ENCODE measurements at places on chromosomes 13 and 19.

- DNase-seq: no peak
Measured at GRCh38 chr13:31442571-31442970, 242.8 kb downstream of the B3GLCT start.

DNA sequence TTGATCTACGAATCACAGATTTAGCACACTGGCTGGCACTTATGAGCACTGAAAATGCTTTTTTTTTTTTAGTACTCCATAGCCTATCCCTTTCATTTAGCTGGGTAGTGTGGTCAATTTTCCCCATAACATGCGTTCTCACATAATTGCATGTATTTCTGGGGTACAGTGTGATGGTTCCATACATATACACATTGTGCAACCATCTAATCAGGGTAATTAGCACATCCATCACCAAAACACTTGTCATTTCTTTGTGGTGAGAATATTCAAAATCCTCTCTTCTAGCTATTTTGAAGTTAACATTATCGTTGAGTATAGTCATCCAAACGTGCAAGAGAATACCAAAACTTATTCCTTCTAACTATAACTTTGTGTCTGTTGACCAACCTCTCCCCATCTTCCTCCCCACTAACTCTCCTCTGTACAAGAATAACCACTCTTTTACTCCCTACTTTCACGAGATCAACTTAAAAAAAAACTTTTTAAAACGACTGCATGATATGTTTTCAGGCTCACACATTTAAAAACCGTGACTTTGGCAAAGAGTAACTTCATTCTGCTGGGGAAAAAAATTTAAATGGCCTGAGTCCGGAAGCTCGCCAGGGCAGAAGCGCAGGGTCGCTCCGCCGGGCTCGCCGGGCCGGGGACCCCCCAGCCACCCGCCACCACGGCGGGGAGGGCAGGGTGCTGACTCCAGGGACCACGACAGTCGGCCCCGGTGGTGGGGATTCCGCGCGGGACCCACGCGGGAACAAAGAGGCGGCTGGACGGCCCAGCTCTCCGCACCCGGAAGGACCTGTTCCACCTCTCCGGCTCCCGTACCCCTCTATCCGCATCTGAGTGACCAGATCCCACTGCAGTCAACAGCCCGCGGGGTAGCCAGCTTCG lies 868 bp upstream of the UBAC2 start:
- no peak for DNase-seq

GRCh38 chr13:46387064-46387851 lies at the start of gene RUBCNL:
Gene RUBCNL (minus strand): TSS chr13:46387252. CDS start chr13:46372475, 14,777 bp downstream.
- DNase-seq: no peak

- no peak for DNase-seq
Measured at GRCh38 chr19:371501-372168, 27.0 kb upstream of the MIER2 start.

- no peak for DNase-seq
Measured at GRCh38 chr13:110396476-110396875, 89.4 kb downstream of the COL4A2 start.

DNA sequence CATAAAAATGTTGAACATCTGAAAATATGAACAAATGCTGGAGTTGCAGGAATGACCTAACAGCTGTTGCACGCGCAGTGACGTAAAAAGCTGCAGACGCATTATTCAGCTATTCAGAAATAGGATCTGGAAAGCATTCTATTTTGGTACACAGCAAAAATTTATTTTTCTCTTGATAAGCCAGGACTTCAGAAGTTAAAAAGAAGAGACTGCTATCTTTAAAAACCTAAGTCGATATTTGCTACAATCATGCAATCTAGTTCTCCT lies 36.9 kb upstream of the STARD13 start:
- DNase-seq: no peak

GRCh38 chr13:113533161-113533840 lies 42.8 kb upstream of the DCUN1D2 start:
- DNase-seq: no peak

GRCh38 chr13:87590518-87590917 lies 80.7 kb upstream of the SLITRK5 start:
- DNase-seq: no peak

- no peak for DNase-seq
Measured at GRCh38 chr13:112980434-112980833, 11.4 kb downstream of the MCF2L start.

DNA sequence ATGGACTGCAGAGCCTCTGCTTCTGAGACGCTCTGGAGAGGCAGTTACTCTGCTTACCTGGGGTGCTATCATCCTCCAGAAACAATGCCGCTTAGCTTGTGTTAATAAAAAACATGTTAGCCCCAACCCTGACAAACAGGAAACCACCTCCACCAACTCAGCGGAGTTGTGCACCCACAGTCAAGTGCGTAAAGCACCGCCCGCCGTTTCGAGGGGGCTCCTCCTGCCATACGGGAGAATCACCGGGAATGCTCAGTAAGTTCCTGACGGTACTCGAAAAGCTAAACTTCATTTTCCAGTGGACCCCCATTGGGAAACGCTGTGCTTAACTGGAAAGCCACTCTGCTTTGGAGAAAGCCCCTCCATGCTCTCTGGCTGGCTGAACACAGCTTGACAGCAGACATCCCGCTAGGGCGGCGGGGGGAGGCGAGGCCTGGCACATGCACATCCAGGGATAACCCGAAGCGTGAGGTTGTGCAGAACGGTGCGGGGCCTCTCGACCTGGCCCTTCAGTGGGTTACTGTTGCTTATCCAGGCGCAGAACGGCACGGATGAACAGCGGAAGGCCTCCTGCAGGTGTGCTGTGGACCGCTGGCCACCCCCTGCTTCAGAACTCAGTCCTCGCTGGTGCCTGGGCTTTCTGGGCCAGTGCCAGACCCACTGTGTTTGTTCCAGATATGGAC lies 17.1 kb downstream of the GAS6 start:
- no peak for DNase-seq

DNA sequence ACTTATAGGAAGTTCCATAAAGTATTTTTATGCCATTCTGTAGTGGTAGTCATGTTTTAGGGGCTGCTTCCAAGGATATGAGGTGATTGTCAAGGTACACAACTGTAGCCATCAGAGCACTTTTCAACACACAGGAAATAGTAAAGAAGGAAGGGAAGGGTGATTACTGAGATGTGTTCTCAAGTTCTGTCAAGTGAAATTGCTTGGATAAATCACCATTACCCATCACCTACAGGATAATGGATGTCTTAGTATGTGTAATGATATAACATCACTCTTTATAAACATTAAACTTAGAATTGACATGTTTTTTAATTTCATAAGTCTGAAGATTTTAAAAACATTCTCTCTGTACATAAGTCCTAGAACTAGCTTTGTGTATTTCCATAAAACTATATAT lies 487.9 kb downstream of the DCT start:
- DNase-seq: no peak
